OCI-M1 (cell line): ENCODE measurements at places on chromosomes 1 and 21.

GRCh38 chr1:110060034-110060661 is 10.3 kb downstream of the ALX3 start:
- DNase-seq, result peak; percentile 89

DNA sequence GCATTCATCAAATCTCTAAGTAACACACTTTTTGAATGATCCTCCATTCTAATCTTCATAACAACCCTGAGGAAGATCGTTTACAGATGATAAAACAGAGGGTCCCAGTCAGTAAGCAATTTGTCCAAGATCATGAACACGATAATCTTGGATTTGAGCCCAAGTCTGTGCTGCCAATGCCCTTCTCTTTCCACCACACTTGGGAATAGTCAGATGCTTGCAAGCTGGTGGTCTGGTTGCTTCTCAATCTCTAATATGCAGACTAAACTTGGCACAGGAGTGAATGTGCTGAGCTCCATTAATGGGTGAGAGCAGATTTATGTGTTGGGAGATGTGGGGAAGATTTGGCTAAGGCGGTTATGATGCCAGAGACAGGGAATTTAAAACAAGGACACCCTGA is 430.6 kb upstream of the DAB1 start:
- no peak for DNase-seq

DNA sequence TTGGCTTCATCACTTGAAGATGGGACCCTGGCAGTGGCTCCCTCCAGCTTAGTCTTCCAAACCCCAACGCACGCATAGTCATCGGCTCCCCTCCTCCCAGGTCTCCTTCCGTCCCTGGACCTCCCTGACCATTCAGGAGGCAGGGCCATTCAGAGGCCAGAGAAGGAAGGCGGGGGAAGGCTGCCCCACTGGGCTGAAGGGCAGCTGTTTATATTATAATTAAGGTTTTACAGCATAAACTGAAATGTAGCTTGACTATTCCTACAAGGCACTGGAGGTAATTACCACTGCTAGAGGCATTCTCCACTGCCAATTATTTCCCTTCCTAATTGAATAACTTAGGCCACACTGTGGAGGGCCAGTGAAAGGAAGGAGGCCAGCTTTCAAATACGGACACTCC is 170.6 kb upstream of the PROX1 start:
- no peak for DNase-seq

DNA sequence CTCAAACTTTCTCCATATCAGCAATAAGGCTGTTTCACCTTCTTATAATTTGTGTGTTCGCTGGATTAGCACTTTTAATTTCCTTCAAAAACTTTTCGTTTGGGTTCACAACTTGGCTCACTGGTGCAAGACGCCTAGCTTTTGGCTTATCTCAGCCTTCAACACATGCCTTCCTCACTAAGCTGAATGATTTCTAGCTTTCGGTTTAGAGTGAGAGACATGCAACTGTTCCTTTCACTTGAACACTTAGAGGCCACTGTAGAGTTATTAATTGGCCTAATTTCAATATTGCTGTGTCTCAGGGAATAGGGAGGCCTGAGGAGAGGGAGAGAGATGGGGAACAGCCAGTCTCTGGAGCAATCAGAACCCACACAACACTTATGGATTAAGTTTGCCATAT is 41.2 kb upstream of the IFNLR1 start:
- peak; percentile 45 for DNase-seq

- DNase-seq, result peak; percentile 42
Observed at GRCh38 chr1:2091611-2092604, 41.7 kb downstream of the PRKCZ start.

DNA sequence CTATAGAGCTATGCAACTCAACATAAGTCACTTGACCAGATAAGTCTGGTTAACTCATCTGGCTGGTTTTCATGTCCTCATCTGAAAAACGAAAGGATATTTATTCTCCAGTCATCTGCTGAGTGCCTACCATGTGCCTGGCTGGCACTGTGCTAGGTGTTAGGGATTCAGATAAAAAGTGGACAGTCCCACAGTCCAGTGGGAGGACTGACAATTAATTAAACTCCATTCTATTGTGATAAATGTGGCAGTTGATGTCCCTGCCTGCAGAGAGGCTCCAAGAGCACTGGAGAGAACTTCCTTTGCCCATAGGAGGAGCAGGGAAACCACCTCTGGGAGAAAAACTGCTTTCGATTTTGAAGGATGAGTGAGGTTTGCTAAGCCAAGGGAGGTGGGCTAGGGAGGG is 5.4 kb downstream of the NUAK2 start:
- peak; percentile 57 for DNase-seq
